ENCODE measurements at places on chromosomes 4 and X.

DNA sequence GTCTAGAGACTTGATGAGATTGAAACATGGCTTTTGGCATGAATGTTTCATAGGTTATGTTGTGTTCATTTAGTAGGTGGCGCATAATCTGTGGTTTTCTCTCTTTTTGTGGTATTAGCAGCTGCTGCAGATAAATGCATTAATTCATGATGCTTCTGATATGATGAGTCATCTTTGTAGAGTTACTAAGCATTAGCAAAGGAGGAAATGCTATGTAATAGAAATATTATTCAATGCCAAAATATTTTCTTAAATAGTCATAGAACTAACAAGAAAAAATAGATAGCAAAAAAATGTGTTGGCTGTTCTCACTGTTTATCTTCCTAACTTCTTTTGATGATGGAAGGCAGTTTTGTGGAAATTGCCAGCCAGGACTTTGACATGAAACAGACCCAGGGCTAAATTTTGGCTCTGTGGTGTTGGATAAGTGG, 3.6 kb downstream of the ZXDB start:
- DNase-seq, result no peak

- DNase-seq, result no peak
Measured at GRCh38 chrX:3963980-3964379, 250.5 kb upstream of the PRKX start.

GRCh38 chr4:87975466-87975865, at the start of gene SPP1:
TSS of gene SPP1 (plus strand) at chr4:87975714. CDS start at chr4:87976896, 1,182 bp downstream.
- no peak for DNase-seq

DNA sequence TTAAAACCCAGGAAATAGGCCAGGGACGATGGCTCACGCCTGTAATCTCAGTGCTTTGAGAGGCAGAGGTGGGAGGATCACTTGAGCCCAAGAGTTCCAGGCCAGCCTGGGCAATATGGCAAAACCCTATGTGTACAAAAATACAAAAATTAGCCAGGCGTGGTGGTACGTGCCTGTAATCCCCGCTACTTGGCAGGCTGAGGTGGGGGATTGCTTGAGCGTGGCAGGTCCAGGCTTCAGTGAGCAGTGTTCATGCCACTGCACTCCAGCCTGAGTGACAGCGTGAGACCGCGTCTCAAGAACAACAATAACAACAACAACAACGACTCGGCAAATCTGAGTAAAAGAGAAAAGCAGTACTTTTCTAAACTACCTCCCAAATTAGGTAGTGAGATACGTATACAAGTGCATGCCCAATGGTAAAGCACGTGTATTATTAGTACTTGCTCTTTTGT, 13.0 kb upstream of the NDUFC1 start:
- DNase-seq, result no peak

- DNase-seq, result no peak
Measured at GRCh38 chr4:108458681-108459080, 161.7 kb upstream of the RPL34 start.

DNA sequence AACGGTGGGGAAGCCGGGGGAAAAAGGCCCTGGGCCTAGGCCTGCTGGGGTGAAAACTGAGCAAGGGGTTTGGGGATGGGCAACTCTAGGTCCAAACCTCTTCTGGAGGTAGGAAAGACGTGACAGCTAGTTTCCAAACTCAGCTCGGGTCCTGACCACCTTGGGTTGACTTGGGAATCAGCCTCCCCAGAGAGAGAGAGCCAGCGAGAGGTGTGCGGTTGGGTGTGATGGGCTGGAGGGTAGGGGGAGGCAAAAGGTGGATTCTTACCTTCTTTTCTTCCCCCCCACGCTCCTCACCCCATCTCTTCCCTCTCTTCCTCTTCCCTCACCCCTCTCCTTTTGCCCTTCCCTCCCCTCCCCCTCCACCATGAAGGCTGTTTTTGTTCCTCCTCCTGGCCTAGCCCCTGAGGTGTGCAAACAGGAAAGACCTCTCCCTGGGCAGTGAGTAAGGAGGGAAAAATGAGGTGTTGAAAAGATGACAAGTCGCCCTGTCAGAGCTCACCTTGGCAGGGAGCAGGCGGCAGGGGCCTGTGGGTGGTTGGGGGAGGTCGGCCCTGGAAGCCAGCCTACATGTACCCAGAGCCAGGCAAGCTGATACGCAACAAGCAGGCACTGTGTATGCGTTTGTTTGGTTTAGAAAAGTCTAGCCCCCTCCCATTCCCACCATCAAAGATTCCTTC, 14.8 kb downstream of the PJA1 start:
- DNase-seq, result no peak

DNA sequence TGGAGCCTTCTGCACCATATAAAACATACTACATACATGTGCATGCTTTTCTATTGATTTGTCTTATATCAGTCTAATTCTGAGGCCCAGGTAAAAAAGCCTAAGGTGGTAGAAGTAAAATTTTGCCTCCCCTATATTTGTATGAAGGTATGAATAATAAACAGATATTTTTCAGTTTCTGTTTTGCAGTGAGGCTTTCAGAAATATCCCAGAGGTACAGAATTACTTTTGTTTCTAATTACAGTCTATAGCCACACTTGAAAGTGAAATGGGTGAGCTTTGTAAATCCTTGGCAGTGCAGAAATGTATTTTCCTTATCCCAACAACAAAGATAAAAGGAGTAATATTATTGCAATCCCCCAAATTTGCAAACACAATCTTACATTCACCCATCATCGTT, 59.5 kb downstream of the DDX60 start:
- DNase-seq, result no peak
